ENCODE measurements at places on chromosomes 6 and 20.
A peak's percentile ranks its signal among the peaks of the same experiment; 100 is the strongest.

GRCh38 chr6:145336119-145336518 is 399.2 kb downstream of the EPM2A start:
- no peak for DNase-seq

- DNase-seq = no peak
These were observed 30.8 kb downstream of the GSTA4 start for GRCh38 chr6:52964318-52964717.

DNA sequence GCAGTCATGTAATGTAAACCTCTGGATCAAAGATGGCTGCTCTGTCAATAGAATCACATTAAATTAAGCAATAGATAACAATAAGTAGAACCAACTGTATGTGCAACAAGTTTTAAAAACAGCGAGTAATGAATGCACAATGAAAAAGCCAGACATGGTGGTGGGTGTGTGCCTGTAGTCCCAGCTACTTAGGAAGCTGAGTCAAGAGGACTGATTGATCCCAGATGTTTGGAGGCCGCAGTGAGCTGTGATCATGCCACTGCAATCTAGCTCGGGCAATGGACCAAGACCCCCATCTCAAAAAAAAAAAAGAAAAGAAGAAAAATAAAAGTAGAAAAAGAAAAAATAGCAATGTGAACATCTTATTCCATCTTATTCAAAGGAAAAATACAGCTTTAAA is 558.7 kb upstream of the MMS22L start:
- no peak for DNase-seq

DNA sequence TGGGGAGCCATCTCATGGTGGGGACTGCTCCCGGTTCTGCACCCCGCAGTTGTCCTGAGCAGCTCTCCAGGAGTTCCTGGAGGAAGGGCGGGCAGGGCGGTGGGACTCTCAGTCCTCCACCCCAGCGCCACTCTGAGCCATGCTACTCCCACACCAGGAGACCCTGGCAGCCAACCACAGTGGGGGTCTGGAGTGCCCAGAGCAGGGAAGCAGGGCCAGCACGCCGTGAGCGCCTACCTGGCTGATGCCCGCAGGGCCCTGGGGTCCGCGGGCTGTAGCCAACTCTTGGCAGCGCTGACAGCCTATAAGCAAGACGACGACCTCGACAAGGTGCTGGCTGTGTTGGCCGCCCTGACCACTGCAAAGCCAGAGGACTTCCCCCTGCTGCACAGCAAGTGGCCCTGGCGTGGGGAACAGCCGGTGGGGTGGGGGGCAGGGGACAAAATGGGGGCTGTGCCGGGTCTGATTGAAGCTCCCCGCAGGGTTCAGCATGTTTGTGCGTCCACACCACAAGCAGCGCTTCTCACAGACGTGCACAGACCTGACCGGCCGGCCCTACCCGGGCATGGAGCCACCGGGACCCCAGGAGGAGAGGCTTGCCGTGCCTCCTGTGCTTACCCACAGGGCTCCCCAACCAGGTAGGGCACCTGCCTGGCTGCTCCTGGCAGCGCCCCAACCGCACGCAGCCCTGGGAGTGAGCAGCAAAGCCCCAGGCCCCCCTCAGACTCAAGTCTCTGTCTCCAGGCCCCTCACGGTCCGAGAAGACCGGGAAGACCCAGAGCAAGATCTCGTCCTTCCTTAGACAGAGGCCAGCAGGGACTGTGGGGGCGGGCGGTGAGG is 1.6 kb upstream of the TNFRSF6B start:
- no peak for DNase-seq

- no peak for DNase-seq
These were observed 263.7 kb upstream of the ARID1B start for GRCh38 chr6:156513504-156513903.

DNA sequence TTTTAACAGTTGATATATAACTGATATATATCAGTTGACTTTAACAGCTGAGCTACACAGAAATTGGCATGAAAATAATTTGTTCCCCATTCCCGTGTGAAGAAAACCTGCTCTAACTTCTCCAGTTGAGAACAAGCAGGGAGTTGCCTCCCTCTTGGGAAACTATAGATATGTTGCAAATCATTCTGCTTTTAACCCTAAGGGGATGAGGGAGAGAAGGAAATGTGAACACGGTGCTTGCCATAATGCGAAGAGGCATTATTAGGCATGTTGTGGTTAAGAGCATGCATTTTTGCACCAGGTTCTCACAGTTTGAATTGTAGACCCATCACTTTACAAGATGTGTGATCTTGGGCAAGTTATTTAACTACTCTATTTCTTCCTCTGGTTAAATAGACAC is 453.7 kb downstream of the TENT5A start:
- no peak for DNase-seq

DNA sequence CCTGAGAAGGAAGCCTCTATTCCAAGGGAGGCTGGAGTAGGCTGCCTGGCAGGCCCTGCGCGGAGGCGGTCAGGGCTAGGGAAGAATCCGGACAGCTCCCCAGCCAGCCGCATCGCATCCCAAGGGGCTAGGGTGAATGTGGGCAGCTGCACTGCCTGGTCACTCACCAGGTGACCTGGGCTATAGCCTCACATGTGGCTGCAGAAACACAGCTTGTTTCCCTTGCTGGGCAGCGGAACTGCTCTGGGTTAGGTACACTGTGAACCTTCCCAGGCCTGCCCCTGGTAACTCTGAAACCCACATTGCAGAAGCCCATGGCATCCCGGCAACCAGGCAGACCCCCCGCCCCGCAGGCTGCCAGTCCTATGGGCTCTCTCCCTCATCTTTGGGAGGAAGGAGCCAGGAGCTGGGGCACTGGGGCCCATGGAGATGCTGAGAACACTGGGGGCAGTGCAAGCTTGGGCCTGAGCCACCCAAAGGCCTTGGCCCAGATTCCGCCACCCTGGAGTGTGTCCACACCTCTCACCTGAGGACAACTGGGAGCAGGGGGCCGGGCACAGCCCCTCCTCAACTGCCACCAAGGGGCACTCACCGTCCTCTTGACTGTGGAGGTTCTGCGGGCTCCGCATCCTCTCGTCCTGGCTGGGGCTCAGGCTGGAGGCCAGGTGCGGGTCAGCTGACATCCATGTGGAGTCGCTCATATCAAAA is 111.0 kb downstream of the NOL4L start:
- DNase-seq = no peak

DNA sequence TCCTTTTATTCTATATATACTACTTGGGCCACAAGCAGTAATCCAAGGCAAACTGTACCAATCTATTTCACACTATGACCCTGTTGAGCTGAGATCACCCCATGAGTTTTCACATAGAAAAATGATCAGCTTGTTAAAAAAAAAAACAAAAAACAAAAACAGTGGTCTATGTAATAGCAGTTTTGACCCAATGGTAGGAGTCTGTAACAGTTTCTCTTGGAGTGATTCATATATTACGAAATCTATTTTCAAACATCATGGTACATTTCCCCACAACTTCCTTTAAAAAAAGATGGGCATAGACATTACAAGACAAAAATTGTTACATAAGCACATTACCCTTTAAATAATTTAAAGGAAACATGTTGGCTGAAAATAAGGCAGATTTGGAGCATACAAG is 78.1 kb downstream of the PRSS35 start:
- DNase-seq = no peak

DNA sequence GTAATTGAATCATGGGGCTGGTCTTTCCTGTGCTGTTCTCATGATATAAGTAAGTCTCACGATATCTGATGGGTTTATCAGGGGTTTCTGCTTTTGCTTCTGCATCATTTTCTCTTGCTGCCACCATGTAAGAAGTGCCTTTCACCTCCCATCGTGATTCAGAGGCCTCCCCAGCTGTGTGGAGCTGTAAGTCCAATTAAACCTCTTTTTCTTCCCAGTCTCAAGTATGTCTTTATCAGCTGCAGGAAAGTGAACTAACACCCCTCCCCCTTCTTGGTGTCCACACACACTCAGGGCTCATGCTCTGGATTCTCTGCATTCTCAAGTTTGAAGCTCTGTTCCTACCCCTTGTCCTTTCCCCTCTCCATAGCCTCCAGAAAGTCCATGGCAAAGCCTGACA is 107.1 kb downstream of the THBS2 start:
- no peak for DNase-seq

GRCh38 chr20:44646023-44646640 is 5.4 kb downstream of the ADA start:
- peak; percentile 63 for DNase-seq
